ENCODE measurements at places on chromosomes 5 and 9.

DNA sequence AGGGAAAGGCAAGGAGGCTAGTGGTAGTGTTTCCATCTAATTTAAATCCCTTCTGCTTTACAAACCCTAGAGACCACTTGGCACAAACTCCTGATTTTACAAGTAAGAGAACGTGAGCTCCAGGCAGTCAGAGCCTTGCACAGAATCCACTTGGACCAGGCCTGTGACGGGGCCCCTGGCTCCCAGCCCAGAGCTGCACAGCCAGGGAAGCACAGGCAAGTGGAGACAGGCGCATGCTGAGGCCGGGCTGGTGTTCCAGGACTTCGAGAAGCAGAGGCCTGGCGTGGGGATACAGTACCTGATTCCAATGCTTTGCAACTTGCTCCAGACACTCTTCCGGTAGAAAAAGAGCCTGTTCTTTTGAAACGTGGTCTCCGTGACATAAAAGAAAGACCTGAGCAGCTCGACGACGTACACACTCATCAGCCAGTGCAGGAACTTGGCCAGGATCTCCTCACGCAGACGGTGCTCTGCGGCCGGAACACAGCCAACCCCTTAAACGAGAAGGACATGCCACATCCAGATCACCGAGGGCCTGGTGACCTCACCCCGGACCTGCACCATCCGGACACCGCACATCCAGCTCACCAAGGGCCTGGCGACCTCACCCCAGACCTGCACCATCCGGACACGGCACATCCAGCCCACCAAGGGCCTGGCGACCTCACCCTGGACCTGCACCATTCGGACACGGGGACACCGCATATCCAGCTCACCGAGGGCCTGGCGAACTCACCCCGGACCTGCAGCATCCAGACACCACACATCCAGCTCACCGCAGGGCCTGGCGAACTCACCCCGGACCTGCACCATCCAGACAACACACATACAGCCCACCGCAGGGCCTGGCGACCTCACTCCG lies 12.5 kb downstream of the TERT start:
- no peak for DNase-seq

DNA sequence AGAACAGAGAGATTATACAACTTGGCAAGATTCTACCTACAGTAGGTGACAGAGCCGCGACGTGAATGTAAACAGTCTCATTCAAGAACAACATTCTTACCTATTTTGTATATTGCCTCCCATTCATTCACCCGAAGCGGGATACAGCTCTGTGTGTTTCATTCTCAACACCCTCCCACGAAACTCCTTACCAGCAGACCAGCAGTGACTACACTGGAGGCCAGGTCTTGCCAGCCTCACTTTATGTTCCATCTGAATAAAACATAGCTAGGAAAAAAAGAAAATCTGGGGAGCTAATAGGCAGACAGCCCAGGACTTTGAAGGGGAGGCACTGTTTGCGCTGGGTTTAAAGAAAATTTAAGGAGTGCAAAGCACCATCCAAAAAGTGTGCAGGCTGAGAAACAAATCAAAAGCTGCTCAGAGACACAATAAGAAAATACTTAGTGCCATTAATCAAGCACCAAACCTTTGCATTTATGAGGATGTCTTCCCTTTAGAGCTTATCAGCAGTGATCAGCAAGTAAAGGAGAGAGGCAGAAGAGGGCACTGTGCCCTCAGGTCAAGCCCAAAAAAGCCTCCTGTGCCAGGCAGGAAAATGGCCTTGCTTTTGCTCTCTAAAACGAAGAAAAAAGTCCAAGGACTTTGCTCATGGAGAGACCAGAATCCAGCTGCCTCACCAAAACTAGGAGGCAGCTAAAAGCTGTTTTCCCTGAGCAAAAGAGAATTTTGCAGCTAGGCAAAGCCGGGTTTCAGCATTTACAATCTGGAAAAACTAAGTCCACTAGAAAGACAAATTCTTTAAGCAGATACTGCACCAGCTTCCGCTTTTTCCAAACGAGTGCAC lies 295.1 kb downstream of the BNC2 start:
- DNase-seq = no peak

DNA sequence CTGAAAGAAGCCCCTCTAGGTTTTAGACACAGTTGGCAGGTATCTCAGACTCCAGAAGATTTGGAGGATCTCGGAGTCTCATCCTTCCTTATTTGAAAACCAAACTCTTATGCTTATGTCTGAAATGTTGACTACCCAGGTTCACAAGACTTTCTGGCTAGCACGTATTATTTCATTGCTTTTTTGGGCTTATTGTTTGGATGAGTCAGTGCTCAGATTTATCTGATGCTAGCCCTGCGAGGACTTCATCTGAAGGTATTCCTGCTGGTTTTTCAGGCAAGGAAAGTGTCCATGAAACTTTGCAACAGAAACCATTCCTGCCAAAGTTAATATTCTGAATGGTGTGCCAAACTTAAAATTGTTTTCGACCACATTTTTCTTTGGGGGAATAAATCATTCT lies 8.5 kb downstream of the OSTF1 start:
- no peak for DNase-seq

GRCh38 chr5:150153957-150154617 lies 1.6 kb downstream of the PDGFRB start:
- DNase-seq = no peak

- no peak for DNase-seq
Measured at GRCh38 chr9:78031444-78031892, at the start of gene GNAQ. GNAQ (minus strand) TSS chr9:78031811; CDS start chr9:78031235, 576 bp downstream.

- no peak for DNase-seq
Measured at GRCh38 chr9:35423499-35423898, 66.4 kb upstream of the RUSC2 start.

- no peak for DNase-seq
Measured at GRCh38 chr9:13728917-13729811, 449.7 kb upstream of the MPDZ start.

GRCh38 chr5:78534148-78534904 lies 114.2 kb downstream of the LHFPL2 start:
- no peak for DNase-seq

DNA sequence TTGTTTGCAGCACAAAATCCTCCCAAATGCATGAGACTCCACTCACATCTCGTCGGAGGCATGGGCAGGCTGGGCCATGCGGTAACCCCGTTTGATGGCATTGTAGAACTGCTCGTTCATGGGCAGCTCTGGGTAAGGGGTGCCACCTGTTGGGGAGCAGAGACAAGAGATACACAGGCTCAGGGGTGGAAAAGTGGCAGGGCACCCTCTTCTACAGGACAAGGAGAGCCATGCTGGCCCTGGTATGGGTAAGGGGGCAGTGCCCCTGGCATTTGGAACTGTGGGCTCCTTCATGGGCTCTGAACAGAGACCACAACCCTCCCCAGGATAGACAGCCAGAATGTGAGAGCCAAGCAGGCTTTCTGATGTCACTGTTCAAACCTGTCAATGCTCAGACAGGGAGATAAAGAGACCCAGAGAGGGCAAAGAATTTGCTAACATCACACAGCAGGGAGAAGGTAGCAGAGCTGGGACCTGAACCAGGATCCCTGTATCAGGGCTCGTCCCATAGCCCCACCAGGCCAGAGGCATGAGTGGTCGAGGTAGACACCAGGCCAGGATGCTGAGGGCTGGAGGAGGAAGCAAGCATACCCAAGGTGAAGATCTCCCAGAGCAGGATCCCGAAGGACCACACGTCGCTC lies 33.2 kb upstream of the CSF1R start:
- DNase-seq = no peak

DNA sequence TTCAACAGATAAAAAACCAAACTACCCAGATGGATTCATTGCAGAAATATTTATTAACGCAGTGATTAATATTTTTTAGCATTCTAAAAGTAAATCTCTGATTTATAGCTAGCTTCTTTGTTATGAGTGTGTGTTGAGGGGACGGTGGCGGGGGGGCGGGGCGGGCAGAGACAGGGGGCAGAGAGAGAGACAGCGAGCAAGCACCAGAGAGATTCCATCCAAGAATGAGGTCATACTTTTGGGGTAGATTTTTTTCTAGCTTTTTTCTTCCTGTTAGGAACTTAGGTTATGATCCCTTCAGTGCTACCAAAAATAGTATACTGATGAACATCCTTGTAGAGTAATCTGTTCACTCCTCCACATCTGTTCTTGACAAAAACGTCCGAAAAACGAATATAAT lies 500 bp upstream of the ZNF883 start:
- DNase-seq = no peak

DNA sequence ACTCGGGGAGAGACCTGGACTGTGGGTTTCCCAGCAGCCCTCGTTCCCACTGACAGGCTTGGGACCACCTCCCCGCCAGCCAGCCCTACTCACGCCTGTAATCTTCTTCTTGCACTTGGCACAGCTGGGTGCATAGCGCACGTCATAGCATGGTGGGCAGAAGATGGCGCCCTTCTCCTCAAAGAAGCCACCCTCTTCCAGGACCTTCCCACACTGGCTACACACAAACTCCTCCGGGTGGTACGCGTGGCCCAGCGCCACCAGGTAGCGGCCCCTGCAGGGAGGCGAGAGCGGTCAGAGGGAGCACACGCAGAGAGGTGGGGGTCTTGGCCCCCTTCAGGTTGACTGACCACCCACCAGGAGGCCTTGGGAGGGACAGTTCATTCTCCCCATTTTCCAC lies 9.4 kb downstream of the PDLIM7 start:
- no peak for DNase-seq

- no peak for DNase-seq
Measured at GRCh38 chr5:135032999-135033861, 798 bp downstream of the PITX1 start.

DNA sequence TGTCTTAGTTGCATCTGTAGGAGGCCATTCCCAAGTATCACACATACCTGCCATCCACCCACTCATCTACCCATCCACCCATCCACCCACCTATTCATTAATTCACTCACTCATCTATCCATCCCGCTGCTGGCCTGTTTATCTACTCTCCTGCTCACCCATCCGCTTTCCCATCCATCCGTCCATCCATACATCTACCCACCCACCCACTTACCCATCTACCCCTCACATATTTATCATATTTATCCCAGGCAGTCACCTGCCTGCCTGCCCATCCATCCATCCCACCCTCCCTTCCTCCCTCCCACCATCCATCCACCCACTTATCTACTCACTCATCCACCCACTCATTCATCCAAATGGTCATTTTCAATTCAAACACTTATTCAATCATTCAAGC lies 143.9 kb upstream of the PANK3 start:
- DNase-seq = no peak

- no peak for DNase-seq
Measured at GRCh38 chr5:3787604-3788003, 192.0 kb downstream of the IRX1 start.

GRCh38 chr9:125049212-125050049 lies 93.9 kb downstream of the SCAI start:
- DNase-seq = no peak

DNA sequence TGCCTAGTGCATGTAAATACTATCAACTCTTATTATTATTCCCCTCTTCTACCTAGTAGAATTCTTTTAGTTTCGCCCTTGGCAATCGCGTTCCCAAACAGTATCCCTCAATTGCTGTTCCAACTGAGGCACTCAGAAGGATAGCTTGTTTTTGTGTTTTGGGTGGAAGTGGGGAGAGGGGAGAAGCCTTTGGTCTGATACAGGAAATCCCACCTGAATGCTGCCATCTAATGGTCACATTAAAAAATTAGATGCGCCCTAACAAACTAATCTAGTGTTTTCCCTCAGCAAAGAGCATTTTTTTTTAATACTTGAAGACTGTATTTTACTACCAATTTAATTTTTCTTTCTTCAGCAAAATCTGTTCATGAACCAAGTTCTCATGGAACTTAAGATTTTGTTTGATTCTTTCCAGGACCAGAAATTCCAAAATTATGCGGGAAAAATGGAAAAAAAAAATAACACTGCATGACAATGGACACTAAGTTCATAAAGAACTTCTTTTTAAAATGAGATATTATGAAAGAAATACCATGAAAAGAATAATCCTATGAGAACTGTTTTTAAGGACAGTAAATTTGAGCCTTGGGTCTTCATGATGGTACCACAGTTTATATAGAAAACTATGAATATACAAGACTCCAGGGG lies 22.2 kb upstream of the GLDC start:
- DNase-seq = no peak

DNA sequence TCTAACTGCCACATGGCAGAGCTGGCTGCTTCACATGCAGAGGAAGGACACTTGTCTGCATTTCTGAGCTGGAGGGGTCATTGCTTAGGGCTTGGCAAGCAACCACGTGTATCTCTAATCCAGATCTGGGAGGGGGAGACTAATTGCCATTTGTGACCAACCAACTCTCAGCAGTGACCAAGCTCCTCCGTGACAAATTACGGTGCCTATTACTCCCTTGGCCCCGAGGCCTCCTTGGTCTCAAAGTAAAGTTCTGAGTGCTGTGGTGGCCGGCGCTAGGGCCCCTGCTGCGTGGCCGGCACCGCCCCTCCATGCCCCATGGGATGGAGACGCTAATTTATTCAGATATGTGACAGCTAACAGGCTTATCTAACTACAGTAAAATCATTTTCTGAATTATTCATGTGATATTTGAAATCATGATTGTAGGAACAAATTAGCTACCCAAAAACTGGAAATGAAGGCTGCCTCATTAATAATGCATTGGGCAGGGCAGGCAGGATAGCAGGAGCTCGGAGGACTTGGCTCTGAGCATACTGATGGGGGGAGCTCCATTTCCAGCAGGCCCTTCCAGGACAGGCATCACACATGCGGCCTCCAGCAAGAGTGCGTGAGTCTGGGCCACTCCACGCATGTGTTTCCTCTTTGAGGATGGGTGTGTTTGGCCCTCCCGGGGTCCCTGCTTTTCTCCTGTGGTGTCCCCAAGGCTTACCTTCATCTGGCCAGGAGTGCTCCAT lies 67.7 kb downstream of the C5orf15 start:
- DNase-seq = no peak

DNA sequence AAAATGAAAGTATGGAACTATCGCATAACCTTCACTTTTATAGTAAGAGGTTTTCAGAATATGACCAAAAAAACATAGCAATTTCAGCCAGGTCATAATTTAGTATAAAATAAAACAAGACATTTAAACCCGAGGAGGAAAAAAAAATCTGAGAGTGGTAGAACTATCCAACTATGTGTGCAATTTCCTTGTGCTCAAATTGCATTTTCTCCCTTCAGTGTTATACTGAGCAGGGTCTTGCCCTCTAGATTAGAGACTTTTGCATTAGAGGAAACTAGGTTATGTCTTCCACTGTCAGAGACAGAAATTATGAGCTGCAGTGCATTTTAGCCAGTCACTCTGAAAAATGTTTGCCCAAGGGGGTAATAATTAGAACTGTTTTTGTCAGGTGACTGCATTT lies 330.6 kb downstream of the NR2F1-AS1 start:
- no peak for DNase-seq

DNA sequence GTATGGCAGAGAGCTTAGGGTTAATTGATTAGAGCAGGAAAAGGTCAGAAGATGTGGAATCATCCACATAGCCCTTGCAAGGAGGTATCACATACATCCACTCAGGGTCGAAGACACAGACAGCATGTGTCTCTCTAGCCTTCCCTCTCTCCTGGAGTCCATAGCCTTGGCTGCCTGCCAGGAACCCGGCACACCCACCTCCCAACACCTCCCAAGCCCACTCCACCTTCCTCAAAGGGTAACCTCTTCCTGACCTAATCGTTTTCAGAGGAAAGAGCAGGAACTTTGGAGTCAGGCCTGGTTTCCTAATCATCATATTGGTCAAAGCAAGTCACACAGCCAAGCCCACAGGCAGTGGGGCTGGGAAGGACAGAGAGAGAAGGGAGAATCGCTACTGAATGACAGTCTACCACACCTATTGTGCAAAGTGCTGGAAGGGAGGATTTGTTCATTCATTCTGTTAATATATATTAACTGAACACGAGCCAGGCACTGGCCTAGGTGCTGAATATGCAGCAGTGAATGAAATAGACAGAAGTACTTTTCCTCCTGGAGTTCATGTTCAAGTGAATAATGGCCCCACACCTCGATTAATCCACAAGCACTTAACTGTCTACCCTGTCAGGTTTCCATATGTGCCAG lies 107.8 kb downstream of the KCNIP1 start:
- no peak for DNase-seq
